ENCODE measurements at places on chromosomes 2 and 18.
A peak's percentile ranks its signal among the peaks of the same experiment; 100 is the strongest.

GRCh38 chr2:172859581-172860335, 124.1 kb downstream of the RAPGEF4 start:
- no peak for DNase-seq

- DNase-seq: peak; percentile 17
Observed at GRCh38 chr2:74530239-74531187, 780 bp downstream of the HTRA2 start.

- DNase-seq: no peak
Observed at GRCh38 chr18:79516441-79516931, 120.8 kb downstream of the NFATC1 start.

- no peak for DNase-seq
Observed at GRCh38 chr2:230898713-230899091, 26.3 kb downstream of the GPR55 start.
